ENCODE measurements at places on chromosomes 16 and 17. TPM values are rescaled to one million over a fixed set of nuclear protein-coding genes. Genes with fewer than 3 reads are reported as not detected.

DNA sequence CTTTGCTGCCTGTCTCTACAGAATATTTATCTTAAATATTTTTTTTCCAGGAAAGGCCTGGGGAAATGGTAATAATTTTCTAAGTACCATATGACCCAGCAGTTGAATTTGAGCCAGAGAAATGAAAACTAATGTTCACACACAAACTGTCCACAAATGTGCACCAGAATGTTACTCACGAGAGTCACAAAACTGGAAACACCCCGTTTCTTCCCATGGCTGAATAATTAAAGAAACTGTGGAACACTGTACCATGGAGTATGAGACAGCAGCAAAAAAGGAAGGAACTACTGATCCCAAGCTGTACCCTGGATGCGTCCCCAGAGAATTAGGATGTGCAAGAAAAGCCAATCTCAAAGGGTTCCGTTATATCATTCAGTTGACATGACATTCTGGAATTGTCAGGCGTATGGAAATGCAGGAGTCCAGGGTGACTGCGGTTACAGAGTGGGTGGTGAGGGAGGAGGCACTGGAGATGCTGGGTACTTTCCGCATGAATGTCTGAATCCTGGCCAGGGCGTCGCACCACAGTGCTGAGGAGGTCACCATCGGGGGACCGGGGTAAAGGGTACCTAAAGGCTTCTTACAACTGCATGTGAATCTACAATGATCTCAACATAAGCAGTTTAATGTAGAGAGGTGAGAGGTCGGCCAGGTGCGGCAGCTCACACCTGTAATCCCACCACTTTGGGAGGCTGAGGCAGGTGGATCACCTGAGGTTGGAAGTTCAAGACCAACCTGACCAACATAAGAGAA, 34.5 kb downstream of the USP22 start:
- no peak for DNase-seq

- DNase-seq = no peak
Measured at GRCh38 chr17:63993368-63993985, 4.7 kb upstream of the PRR29 start.

DNA sequence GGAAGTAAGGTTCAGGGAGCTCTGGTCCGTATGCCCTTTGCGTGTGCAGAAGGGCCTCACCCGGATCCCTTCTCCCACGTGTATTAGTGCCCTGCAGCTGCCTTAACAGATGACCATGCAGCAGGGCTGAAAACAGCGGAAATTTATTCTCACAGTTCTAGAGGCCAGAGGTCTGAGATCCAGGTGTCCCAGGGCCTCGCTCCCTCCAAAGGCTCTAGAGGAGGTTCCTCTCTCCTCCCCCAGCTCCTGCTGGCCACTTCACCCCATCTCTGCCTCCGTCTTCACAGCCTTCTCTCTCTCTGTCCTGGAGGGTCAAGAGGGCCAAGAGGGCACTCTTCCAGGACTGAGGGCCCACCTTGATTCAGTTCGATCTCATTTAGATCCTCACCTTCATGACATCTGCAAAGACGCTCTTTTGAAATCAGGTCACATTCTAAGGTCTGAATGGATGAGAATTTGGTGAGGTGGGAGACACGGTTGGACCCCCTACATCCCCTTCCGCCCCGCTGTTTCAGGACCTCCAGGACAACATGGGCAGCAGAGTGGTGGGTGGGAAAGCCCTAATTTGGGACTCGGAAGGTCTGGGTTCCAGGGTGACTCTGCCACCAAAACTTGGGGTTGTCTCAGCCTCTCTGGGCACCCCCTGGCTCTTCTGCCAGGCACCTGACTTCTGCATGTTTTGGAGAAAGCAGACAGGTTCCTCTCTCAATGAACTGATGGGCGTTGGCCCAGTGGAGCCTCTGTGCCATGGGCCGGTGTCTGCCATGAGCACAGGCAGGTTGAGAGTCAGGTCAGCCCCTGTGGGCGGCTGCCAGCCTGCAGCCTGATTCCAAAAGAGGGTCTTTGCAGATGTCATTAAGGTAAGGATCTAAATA, 361.2 kb downstream of the SEC14L1 start:
- no peak for DNase-seq

Gene GSG1L
- 0.63 TPM for total RNA-seq

- no peak for DNase-seq
Measured at GRCh38 chr16:2867661-2867986, 9.7 kb upstream of the PRSS22 start.

DNA sequence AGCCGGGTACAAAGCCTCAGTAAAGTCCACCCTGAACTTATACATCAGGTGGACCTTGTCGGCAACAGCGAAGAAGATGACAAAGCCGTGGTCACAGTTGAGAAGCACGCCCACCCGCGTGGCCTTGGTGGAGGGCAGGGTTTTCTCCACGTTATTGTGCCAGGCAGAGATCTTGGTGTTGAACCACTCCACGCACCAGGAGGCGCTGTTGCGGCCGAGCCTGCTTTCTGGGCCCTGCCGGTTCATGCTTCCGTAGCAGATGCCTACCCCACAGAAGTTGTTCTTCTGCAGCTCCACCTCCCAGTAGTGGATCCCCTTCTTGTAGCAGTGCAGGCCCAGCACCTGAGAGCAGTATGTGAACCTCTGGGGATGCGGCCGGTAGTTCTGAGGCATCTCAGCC, 22.1 kb downstream of the TRIM25 start:
- DNase-seq = no peak

DNA sequence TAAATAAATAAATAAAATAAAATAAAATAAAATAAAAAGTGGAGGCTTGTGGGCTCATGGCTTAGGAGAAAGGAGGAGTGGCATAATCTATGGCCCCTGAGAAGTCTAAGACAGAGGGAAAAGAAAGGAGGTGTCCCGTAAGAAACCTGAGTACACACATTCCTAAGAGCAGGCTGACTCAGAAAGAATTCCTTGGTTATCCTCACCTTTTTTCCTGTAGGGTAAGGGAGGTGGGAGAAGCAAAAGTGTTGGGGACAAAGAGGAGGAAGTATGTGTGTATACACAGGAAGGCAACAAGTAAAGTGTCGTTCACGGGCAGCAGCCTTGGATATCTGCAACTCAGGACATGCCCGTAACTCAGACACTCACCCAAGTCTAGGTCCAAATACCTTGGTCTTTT, 29.3 kb downstream of the MARF1 start:
- DNase-seq = no peak

DNA sequence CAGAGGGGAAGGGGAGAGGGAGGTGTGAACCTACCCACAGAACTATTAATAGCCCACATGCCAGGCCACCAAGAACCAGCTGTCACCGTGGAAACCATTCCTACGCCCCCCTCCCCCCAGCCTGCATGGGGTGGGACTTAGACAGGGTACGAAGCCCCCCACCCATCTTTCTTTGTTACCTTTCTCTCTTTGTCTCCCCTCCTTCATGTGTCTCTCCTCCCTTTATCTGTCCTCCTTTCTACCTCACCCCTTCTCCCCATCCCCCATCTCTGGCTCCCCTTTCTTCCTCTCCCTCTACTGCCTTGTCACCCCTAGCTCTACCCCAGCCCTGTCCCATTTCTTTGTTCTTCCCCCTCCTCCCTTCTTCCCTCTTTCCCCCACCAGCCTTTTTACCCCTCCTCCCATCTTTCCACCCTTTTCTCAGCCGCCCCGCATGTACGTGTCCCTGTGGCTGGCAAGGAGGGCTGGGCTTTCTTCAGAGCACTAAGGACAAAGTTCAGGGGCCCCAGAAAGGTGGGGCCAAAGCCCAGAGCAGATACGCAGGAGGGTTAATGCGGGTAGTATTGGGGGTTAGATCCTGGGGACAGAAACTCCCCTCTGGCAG, 8.0 kb downstream of the THRA start:
- no peak for DNase-seq

Gene MYO1D
- 56.5 TPM for total RNA-seq

DNA sequence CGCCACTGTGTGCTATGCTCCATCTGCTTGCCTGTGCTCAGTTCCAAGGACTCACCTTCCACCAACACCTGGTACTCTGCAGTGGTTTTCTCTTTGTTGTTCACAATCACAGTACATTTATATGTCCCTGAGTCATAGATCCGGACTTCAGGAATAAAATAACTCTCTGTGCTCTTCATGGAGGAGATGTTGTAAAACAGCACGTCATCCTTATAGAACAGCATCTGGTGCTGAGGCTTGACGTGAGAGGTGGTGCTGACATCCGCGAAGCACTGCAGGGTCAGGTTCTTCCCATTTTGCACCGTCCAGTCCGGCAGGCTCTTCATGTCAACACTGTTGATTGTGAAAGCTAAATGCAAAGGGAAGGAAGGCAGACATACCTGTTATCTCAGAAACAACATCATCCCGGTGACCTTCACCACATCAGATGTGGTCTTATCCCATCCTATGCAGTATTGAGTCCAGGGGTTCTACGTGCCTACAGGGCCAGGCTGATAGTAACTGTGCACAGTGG, 12.8 kb downstream of the PECAM1 start:
- DNase-seq = peak; percentile 46

GRCh38 chr16:74045513-74045912, 251.1 kb upstream of the PSMD7 start:
- no peak for DNase-seq

GRCh38 chr17:27294689-27295630, 1.0 kb downstream of the WSB1 start:
- DNase-seq = no peak

DNA sequence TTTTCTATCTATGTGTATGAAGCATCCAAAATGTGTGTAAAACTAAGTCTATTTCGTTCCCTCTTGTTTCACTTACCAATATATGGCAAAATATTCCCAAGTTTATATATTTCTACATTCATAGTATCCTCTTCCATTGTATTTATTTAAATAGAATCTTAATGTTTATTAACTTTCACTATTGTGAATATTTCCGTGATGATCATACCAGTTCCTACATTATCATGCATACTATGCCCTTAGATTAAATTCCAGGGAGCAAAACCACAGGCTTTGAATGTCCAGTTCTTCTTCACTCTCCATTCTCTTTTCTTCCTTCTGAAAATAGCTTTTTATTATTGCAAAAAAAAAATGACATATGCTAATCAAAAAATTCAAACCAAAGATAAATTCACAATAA, 4.0 kb downstream of the MAP2K6 start:
- DNase-seq = no peak

Gene CCDC154
- 0.13 TPM for total RNA-seq

Gene KRTAP16-1
- total RNA-seq = not detected

Gene TMEM88
- total RNA-seq = 17.2 TPM

Gene CRYBA1
- not detected for total RNA-seq

Gene PIMREG
- 21.7 TPM for total RNA-seq

DNA sequence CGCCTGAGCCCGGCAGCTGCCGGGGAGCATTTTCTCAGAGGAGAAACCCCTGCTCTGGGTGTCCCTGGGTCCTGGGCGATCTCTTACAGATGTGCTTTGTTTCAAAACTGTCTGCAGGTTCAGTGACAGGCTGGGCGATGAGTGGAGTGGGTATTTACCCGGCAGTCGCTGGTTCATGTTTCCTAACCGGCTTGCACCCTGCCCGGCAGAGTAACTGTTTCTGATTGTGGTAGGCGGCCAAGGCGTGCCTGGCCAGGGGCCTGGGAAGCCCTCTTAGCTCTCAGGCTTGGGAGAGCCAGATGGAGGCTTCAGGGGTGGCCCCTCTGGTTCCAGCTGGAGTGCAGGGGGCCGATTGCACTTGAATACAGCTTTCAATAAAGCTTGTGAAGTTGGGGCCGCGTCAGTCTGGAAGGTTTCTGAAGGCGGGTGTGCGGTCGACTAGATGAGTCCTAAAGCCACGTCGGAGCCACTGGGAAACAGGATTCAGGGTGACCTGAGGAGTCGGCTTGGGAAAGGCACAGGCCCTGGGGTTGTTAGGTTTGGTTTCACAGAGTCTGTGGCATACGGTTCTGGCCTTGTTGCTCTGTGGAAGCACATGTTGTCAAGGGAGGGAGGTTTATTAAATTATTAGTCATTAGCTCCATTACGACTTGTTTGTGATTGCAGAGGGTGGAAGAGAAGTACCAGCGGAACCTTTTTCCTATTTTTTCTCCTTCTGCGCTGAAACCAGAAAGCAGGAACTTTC, 1.4 kb downstream of the BAIAP2 start:
- DNase-seq = no peak

DNA sequence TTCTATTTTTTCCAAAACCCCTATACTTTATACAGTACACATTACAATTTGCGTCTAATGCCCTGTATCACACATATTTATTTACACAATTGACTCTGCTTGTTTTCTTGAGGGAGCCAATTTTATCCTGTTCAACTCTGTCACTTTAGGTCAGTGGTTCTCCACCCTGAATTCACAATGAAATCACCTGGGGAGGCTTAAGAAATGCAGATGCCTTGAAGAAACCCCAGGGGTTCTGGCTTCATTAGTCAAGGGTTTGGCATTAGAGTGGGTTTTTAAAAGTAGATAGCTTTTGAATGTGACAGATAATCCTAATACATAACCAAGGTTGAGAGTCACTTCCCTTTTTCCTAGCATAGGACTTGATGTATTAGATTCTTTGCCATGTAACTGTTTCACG, 398.6 kb upstream of the ERCC4 start:
- DNase-seq = no peak

Gene DRC3
- 1.5 TPM for total RNA-seq

DNA sequence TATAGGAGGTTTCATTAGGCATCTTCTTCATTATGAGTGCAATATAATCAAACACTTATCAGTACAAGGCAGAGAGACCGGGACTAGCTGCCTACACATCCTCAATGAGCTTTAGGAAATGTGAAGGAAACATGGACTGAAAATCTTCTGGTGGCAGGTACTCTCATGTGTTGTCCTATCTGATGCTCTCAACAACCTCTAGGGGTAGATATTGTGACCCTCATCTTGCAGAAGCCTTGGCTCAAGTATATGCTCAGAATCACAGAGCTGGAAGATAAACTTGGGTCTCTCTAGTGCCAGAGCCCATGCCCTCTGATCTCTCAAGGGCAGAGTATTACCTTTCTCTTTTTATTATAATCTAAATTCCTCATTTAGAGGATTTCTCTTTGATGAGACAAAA, 181.6 kb upstream of the C17orf78 start:
- no peak for DNase-seq

DNA sequence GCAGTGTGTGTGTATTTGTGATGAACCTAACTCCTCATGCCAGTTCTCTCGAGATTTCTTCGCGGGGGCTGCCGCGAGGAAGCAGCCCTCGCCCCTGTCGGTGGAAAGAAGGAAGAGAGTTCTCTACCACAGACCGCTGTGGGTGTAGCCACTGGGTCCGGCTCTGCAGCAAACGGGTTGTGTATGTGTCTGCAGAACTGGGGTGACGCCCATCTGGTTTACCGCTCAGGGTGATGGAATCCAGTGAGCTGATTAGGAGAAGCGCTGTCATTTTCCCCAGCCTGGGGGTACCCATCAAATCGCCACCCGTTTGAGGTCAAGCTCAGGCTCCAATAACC, 7.7 kb downstream of the CORO6 start:
- no peak for DNase-seq

DNA sequence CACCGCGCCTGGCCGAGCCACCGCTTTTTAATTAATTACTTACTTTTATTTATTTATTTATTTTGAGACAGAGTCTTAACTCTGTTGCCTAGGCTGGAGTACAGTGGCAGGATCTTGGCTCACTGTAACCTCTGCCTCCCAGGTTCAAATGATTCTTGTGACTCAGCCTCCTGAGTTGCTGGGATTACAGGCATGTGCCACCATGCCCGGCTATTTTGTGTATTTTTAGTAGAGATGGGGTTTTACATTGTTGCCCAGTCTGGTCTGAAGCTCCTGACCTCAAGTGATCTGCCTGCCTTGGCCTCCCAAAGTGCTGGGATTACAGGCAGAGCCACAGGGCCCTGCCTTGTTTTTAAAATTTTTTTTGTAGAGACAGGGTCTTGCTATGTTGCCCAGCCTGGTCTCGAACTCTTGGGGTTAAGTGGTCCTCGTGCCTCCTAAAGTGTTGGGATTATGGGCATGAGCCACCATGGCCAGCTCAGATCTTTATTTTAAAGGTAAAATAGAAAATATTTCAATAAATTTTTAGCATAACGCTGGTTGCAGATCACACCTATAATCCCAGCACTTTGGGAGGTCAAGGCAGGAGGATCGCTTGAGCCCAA, 18.3 kb upstream of the NUDT16L1 start:
- DNase-seq = no peak

Measured in dermis microvascular lymphatic vessel endothelial cell (primary cell).